ENCODE measurements at places on chromosomes 2 and 18.
A peak's percentile ranks its signal among the peaks of the same experiment; 100 is the strongest.

GRCh38 chr2:118807668-118808428 lies 39.6 kb downstream of the EN1 start:
- DNase-seq, result peak; percentile 53

DNA sequence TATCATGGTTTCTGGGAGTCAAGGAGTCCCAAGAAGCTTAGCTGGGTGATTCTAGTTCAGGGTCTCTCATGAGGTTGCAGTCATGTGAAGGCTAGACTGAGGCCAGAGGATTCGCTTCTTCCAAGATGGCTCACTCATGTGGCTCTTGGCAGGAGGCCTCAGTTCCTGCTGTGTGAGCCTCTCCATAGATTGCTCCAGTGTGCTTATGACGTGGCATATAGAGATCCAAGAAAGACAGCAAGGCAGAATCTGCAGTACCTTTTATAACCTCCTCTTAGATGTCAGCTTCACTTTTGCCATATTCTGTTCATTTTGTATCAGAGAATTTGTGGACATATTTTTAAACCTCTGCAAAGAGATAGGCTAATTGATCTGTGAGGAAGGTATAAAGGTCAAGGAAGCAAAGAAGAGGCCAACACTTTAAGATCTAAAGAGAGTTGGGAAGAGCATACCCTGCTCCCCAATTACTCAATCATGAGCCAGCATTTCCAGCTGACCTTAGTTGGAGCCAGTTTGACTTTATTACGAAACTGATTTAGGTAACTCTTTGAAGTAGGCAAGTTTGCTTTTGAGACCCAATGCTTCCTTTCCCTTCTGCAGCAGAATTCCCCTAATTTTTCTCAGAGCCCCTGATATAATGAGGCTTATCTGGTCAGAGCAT lies 134.7 kb downstream of the EML6 start:
- no peak for DNase-seq

DNA sequence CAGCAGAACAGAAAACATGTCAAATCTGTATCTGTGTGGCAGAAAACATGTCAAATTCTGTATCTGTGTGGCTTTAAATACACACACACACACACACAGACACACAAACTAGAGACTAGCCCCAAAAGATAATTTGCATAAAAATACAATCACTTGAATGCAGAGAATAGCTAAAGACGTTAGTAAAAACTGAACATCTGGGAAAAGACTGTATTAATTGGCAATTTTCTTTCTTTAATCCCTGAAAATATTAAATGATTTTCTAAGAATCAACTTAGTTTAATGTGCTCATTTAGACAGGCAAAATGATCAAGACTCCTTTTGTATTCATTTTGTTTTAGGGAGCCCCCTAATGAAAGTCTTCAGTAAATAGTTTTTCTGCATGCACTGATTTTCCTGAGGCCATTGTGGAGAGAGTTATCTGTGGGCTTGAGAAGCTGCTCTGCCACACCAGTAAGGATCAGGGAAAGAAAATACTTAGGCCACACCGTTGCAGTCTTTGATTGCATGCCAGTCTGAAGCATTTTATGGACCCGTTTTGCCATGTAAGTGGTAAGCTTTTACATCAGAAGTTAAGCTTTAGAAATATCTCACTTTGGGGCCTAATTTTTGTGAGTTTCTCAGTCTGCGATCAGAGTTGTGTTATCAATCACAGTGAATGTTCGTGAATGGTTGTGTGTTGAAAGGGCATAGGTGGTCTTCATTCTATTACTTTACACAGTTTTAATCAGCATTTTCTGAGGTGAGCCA lies 2.2 kb downstream of the SPATS2L start:
- DNase-seq, result peak; percentile 69

- DNase-seq, result no peak
Measured at GRCh38 chr2:120455390-120455789, 109.5 kb downstream of the INHBB start.

GRCh38 chr2:113164215-113164929 lies 9.4 kb upstream of the PSD4 start:
- DNase-seq, result no peak

DNA sequence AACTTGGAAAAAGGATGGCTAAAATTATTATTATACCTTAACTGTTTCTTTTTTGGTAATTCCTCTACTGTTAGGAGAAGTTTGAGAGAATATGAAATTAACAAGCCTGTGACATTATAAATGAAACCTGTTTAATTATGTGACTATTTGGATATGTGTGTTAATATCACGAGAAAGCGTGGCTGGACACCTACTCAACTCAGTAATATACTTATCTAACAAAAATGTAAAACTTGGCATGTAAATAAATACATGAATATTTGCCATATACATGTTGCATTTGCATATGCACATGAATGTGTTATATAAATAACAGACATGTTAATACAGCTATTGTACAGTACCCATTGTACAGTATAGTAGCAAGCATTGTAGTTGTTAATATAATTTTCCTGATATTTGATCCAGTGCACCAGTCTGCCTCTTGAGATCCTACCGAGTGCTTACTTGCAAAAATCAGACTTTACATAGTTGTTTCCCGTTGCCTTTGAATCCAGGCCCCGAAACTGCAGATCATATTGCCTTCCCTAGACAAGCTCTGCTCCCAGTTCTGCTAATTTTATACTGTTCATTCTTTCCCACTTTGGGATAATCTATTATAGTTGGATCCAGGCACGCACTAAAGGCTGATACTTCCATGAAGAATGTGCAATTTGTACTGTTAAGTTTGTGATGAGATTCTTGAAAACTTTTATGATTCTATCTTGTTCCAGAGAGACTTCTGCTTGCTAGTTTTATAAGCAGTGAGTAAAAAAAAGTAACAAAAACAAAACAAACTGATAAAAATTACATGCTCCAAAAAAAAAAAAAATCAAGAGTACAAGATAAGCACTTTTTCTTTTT lies 395.6 kb downstream of the ARHGAP15 start:
- peak; percentile 31 for DNase-seq

- DNase-seq, result no peak
Measured at GRCh38 chr2:47558116-47558767, 155.3 kb downstream of the MSH2 start.

DNA sequence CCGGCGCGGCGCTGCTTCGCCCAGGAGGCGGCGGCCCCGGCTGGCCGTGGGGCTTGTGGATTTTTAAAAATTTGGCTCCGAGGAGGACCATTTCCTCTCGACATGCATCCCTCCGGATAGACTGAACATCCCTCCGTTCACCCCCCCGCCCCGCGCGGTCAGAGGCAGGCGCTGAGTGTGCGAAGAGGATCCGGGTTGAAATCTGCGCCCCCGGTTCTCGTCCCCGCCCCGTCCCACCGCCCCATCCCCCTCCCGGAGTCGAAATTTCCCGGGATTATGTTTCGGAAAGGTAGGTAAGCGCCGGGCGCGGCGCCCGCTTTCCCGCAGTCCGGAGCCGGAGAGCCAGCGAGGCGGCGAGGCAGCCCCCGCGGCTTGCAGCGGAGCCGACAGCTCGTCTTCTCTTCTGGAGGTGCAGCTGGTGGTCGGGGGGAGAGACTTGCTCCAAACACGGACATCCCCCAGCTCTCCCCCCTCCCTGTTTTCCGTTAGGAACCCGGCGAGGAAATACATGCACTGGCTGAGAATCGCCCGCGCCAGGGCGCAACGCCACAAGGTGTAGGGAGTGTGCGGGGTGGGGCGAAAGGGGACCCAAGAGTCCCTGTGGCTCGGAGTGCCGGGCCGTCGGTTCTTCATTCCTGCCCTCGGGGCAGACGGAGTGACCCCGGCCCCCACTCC lies at the start of gene PRKCE:
Gene PRKCE, plus strand, starts transcription at position 261 of the 675 bp plus-strand sequence.
- no peak for DNase-seq

DNA sequence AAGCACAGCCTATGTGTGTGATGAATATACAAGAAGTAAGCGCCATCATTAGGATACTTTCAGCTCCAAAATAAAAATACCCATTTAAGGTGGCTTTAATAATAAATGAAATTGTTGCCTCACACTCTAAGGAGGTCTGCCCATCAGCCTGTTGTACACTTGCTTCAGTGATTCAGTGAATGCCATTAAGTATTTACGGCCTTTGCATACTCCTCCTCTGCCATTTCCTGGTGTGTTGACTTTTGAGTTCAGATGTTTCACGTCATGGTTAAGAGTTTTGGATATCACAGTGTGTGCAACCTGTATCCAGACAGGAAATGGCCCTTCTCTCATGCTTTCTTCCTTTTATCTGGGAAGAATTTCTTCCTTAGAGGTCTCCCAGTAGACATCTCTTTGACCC lies 38.6 kb upstream of the SNORC start:
- no peak for DNase-seq

GRCh38 chr2:8612734-8613179 lies 69.1 kb upstream of the ID2 start:
- no peak for DNase-seq

DNA sequence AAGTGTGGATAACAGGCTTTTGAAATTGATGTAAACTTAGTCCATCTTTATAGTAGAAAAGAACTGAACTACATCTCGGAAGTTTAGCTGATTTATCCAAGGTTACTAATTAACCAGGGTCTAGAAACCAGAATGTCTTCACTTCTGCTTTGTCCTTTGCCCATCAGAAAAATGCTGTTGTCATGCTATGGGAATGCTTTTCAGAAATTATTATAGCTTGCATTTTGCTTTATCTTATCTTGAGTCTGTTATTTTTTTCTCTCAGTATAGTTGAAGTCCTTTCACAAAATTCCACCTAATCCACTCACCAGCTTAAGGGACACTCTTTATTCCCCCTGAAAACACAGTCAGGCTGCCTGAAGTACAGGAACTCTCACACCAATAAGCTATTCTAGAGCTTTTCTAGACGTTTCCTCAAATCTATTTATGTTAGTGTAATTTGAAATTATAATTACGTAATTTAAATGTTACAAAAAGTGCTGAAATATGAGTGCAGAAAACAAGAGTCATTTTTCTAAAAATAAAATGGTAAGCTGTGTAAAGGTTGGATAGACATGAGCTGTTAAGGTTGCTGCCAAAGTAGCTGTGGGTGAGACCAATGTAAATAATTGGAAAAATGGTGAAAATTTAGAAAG lies 456.3 kb downstream of the TGIF1 start:
- no peak for DNase-seq

DNA sequence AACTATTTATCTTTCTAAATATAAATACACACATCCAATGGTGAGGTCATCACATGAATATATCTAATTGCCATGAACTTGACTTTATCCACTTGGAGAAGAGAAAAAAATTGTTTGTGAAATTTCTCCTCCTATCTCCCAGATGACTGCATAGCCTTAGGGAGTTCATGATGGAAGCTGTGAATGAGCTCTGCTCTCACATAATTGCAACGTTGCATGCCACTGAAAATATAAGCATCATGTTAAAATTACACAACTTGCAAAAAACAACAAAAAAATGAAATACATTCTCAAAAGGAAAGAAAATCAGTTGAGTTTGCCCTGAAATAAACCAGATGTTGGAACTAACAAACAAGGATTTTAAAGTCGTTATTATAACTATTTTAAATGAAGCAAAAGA lies 50.6 kb upstream of the OSR1 start:
- DNase-seq, result no peak

DNA sequence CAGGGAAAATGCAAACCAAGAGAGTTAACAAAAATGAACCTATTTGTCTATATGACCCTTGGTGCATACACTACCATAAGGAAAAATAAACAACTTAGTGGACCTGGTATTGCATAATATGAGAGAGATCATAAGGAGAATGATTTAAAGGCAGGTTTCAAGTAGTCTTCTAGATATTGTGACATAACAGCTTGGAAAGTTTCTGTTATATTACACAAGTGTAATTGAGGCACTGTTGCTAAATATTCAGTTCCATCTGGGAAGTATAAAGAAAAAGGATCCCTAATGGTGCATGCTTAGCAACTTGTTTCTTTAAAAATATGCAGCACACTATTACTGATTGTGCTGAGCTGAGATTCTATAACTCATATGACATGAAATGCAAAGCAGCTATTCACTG lies 252.2 kb upstream of the SPHKAP start:
- no peak for DNase-seq

GRCh38 chr2:35790292-35790691 lies 565.3 kb upstream of the CRIM1 start:
- no peak for DNase-seq

GRCh38 chr2:22536133-22536532 lies 848.8 kb upstream of the KLHL29 start:
- DNase-seq, result no peak

DNA sequence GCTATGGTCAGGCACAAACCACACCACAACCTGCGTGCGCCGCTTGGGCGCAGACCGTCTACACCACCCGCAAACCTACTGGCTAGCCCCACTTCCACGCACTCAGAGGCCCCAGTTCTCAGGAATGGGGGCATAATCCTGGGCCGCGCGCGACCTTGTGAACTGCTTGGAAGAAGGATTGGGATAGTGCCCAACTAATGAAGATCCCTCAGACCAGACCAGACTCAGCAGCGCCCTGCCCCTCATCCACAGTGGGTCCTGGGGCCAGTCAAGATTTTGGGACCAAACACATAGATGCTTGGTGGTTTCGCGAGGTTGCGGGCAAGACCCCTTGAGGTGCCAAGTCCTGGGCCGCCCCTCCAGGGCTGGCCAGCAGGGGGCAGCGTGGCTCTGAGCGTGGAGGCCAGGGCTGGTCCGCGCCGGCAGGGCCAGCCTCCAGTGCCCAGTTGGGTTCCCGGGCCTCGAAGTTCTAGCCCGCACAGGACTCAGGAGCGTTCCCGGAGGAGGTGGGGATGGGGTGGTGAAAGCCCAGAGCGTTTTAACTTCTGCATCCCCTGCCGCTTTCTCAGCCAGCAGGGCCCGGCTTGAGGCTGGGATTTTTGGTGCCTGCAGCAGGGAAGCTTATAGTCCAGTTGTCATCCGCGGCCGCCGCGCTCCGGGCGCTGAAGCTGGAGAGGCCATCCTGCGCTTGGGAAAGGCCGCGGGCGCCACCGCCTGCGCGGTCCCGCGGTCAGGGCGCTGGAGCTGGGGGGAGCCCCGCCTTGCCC lies 8.3 kb downstream of the OSR1 start:
- no peak for DNase-seq

GRCh38 chr2:99868260-99868659 lies 274.1 kb downstream of the AFF3 start:
- no peak for DNase-seq

GRCh38 chr2:212811036-212811805 lies 272.6 kb upstream of the ERBB4 start:
- DNase-seq, result no peak

DNA sequence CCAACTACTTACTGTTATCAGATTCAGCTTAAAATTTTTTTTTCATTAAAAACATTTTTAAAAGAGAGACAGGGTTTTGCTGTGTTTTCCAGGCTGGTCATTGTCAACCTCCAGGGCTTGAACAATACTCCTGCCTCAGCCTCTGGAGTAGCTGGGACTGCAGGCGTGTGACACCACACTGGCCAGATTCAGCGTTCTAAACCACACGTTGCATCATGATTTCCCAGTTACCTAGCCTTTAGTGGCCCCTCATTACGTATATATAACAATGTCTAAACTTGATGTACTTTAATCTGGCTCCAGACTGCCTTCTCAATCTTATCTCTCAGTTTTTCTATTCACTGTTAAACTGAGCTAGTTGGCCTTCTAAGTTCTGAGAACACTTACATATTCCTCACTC lies 89.6 kb downstream of the COMMD1 start:
- no peak for DNase-seq

- peak; percentile 93 for DNase-seq
Measured at GRCh38 chr18:48928787-48929186, 22.0 kb downstream of the SMAD7 start.
